ENCODE measurements at places on chromosomes 6 and 20.

GRCh38 chr6:32627249-32627648, 10.0 kb upstream of the HLA-DQA1 start:
- DNase-seq, result no peak

DNA sequence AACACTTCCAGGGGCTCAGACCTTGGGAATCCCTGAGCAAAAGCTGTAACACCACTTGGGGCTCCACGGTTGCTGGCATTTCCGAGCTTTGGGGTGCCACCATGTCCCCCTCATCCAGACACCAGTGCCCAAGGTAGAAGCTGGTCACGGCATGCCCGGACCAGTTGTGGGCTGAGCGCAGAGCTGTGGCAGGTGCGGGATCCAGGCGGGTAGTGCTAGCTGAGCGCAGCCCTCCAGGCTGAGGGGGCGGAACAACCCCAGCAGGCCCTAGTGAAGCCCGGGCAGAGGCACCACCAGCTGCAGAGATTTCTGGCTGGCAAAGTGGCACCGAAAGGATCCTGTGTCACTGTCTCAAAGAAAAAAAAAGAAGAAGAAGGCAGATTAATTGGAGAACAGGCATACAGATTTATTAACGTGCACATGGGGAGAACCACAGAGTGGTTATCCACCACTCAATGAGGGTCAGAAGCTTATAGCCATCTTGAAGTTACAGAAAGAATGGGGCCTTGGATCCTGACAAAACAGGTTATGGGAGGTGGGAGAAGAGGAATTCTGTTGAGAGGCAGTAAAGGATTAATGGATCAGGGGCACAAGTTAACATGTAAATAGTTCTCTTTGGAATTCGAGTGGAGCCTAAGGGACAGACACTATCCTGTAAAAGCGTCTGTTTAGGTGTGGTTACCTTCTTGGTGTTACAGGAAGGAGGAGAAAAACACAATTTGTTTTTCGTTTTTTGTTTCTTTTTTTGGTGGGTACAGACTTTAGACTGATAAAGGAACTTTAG, 107.5 kb downstream of the CD24 start:
- no peak for DNase-seq

DNA sequence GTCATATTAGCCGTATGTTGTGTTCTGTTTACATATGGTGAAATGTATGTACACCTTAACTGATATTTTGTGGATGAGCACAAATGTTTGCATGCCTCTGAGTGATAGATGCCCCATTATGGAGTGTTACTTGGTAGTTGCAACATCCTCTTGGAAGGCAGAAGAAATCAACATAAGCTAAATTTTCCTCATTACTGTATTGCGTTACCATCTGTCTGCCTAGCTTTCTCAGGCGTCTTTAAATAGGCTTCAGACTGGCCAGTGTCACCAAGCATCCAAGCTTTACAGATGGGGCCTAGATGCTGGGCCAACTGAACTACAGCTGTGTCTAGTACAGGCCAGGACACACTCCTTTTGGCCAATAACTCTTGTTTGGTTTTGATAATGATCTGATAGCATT, 250.6 kb downstream of the SAMD5 start:
- DNase-seq, result no peak

DNA sequence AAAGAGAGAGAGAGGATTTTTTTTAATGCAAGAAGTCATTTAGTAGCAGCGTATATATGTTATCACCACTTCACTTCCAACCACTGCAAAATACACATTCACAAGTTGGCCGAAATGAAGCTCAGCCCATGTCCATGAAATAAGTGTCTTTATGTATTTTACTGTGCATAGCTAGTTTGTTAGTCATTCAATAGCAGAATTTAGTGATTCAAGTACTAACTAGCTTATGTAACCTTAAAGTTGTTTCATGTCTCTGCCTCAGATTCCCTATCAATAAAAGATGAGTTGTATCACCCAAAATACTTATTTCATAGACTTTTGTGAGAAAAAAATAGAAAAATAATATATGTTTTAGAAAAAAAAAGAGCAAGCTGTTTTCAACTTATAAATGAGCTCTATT, 153.7 kb upstream of the PRDM1 start:
- no peak for DNase-seq

DNA sequence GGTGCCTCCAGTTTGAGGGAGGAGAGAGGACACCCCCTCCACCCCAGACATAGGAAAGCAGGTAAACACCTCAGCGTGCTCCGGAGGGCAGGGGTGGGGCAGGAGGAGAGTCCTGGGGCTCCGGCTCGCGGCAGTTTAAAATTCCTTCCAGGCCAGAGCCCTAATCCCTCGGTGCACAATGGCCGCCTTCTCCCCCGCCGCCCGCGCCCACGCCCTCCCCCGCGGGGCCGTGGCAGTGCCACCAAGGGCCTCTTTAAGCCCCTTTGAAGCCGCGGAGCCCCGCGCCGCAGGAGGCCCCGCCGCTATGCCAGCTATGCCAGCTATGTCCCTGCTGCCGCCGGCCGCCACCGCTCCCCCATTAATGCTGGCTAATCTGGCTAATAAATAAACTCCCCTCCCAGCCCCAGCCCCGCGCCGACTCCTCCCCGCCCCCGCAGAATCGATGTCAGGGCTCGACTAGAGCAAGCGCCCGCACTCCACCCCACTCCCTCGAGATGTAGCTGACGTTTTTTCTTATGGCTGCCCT, 125.1 kb downstream of the MRPL14 start:
- DNase-seq, result no peak

GRCh38 chr6:36805096-36805797, 34.0 kb downstream of the CPNE5 start:
- DNase-seq, result no peak

GRCh38 chr6:13863699-13864155, 49.4 kb upstream of the MCUR1 start:
- no peak for DNase-seq

DNA sequence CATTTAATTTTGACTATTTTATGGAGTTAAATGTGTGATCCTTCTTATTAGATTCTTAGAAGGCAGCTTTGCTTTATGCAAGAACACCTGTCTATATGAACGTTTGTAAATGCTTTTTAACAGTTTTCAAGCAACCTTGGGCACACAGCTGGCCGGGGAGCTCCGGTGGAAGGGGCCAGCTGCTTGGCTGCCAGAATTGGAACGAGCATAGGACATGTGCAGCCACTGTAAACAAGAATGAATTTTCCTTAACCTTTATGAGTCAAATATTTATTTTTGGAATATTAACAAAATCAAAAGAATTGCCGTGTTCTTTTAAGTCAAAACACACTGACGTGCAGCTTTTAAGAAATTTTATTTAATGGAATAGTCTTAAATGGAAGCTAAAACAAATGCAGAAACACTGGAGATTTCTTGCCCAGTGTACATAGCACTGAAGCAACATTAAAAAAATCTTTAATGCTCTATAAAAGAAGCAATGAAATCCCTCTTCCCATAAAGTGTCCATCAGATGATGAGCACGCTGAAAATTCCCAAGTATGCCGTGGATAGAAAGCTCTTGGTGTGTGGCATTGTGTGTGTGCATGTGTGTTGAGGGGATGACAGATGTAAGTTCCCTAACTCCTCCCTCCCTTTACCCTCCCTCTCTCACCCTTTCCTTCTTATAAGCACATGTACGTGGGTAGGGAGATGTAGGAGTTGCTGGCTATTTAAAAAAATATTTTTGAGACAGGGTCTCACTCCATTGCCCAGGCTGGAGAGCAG, 208.9 kb upstream of the EXOC2 start:
- DNase-seq, result no peak

DNA sequence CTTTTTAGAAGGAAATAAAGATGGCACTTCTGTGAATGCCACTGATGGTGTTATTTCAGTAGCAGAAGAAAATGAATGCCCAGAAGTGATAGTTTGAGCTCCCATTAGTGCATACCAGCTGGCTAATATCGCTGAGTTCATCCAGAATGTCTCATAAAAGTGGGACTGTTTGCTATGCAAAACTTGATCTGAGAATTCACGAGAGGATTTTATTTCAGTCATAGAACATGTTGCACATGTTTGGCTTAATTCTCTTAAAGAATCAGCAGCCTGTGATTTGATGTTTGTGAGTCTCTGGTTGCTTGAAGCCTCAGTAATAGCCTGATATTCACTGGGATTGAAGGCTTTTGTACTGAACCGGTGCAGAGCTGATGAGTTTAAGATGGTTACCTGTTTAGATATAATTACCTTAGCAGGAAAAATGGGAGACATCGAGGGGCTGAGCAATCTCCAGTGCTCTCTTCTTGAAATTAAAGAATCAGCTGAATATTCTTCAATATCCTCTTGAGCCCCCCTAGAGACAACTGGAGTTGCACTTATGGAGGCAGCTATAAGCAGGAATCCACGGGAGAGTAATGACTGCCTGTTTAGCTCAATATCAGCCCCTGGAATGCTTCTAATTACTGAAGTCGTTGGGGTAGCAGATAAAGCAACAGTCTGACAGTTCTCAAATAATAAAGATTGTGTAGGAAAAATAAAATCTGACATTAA, 955.5 kb downstream of the PHF3 start:
- DNase-seq, result no peak

DNA sequence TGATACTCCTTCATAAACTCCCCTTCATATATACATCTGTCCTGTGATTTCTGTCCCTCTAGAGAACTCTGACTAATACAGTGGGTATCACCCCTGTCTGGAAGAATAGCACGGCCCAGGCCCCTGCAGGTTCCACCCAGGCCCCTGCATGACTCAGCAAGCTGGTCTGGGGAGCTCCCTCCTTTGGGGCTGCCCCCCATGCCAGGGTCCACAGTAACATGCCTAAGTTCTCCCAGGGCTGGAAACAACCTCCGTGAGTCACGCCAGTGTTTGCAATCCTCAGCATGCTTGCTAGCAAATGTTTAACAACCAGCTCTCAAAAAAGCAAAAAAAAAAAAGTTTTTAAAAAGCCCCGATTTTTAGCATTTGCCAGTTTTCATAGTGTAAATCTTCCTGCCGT, 134.3 kb upstream of the CDH4 start:
- DNase-seq, result no peak

Data from vagina (tissue), 2 donors.